ENCODE measurements at places on chromosomes 16 and 17.

GRCh38 chr17:31715446-31715845, 143.6 kb downstream of the COPRS start:
- DNase-seq = no peak

GRCh38 chr17:16189791-16190348, 25.5 kb downstream of the NCOR1 start:
- no peak for DNase-seq

DNA sequence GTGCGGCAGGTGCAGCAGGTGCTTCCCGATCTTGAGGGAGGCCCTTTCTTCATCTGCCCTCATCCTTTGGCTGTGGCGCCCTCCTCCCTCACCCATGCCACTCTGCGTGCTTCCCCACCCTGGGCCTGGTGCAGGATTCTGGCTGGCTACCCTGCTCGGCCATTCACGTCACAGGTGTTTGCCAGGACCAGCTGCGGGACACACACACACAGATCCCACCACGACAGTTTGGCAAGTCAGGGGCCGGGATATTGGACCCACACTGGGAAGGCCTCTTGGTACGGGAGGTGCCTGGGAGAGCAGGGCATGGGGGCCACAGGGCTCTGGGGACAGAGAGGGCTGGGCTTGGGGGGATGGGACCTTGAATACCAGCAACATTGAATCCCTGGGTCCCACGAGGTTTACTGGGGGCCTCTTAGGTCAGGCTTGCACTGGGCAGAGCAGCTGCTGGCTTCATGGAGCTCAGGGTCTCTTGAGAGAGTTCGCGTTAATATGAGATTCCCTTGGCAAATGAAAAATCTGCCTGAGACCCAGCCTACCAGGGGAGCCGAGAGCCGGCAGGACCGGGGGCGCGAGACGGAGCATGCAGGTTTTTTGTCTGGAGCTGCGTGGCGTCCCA, 15.1 kb downstream of the ADCY7 start:
- DNase-seq = no peak

- DNase-seq = no peak
These were observed 2.5 kb upstream of the HS3ST4 start for GRCh38 chr16:25689137-25689836.

GRCh38 chr17:39143552-39144093, 7.8 kb downstream of the PLXDC1 start:
- DNase-seq = no peak

DNA sequence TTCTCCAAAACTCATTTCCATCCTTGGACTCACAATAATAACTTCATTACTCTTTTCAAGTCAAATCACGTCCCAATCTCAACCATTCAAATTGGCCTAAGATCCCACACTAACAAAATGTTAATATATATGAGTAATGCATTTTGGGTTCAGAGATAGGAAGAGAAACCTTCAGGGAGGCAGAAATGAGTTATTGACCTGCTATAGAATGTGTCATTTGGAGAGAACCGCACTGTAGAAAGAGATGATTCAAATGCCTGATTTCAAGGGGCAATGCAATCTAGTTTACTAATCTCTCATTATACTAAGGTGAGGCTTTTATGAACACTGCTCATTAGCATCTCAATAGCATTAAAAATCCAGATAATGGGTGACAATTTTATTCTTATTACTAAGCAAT, 1595.0 kb upstream of the GOT2 start:
- no peak for DNase-seq

GRCh38 chr16:83060-83603, 5.1 kb downstream of the MPG start:
- DNase-seq = no peak

DNA sequence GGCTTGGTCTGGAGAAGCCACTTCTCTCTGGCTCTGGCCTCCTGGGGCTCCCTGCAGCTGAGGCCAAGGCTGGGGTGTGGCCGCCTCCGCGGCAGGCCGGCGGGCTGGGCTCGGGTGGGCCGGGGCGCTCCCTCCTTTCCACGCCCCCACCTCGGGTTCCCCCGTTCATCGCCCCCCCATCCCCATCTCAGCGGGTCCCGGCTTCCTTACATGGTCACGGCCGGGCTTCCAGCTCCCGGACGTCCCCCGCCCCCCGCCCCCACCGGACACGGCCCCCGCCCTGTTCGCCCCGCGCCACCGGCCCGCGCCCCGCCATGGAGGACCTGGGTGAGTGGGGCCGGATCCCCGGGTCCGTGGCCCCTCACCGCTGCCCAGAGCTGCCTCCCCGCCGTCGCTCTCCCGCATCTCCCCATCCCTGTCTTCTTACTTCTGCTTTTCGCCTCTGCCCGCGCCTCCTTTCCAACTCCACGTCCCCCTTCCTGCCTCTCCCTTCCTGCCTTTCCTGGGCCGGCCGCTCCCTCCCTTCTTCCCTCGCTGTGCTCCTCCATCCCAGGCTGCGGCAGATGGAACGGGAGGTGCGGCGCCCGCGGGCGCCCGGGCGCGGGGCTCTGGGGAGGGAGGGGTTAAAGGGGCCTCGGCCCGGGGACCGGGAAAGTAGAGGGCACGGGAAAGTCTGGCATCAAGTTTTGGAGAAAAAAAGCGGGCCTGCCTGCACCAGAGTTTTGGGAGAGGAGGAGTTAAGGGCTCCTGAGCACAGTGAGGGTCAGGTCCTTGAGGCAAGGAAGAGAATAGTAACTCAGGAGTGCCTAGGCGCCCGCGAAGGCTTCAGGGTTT, at the start of gene TGFB1I1:
TGFB1I1 (plus strand) TSS at position 278 of the 834 bp plus-strand sequence; CDS start at position 315, 37 bp downstream.
- no peak for DNase-seq

DNA sequence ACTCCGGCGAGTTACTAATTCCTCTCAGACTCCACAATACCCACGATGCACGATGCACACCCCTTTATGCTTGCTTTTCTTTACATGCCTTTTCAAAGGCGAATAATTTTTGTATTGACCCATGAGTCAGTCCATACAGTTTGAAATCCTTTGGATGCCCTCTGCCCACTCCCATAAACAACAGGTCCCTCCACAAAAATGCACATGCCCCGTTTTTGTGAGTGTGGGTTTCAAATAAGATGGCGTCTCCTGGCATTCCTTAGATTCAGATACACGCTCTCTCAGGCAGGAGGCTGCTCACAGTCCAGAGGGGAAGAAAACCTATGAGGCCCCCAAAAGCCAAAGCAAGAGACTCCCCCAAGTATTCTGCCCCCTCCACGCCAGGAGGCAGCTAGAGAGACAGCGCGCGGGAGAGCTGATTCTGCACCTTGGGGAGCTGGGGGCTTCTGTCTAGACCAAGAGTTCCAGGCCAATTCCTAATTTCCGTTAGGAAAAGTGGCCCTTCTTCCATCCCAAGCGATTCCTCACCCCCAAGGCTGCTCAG, 19.6 kb upstream of the HOXB9 start:
- DNase-seq = no peak

DNA sequence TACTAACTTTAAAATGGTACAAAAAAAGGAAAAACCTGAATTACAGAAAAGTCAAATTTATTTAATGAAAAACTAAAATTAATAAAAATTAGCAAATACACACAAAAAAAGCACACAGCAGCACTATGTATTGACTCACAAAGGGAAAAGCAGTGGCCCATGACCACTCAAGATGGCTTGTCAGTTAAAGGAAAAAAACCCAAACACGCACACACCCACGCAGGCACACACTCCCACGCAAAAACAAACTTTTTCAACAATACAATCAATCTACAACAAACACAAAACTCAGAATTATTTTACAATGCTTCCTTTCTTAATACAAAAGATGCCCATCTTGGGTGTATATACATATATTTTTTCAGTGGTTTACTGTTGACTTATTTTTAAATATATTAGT, 24.2 kb downstream of the SIAH1 start:
- DNase-seq = no peak

DNA sequence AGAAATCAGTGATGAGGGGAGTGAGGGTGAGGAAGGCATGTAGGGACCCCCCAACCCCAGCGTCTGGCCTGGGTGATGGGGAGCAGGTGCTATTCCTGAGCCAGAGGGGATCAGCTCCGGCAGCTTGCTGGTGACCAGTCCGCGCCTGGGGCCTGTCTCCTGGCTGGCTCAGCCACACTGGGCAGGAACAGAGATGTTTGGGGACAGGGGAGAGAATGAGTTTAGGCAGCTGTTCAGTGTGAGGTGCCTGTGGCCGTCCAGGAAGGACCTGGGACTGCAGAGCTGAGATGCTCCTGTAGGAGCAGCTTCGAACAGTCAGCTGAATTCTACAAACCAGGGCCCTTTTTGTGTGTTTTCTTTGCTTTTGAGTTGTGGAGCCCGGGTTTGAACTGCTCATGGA, 23.2 kb upstream of the SPNS2 start:
- DNase-seq = no peak

GRCh38 chr17:36939802-36940312, 2.6 kb downstream of the LHX1 start:
- no peak for DNase-seq

DNA sequence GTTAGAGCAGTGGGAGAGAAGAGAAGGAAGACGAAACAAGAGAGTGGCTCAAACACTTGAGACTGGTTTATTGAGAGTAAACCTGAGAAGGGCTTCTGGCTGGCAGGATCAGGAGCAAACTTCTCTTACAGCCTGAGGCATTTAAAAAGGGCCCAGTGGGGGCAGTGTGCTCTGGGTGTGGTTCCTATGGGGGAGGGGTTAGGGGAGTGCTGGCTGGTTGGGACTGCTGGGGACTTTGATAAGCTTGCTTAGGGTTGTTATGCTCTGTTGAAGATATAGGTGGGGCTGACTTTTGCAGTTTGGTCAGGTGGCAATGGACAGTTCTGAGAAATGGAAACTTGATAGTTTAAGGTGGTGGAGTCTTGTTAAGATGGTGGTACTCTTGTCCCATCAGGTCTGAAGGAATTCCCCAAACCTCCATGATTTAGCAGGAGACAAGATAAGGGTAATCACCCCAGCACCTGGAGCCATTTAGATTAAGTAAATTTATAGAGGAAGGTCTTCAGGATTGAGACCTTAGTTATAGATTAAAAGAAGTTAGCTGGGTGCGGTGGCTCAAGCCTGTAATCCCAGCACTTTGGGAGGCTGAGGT, 79.3 kb downstream of the EMP2 start:
- no peak for DNase-seq

DNA sequence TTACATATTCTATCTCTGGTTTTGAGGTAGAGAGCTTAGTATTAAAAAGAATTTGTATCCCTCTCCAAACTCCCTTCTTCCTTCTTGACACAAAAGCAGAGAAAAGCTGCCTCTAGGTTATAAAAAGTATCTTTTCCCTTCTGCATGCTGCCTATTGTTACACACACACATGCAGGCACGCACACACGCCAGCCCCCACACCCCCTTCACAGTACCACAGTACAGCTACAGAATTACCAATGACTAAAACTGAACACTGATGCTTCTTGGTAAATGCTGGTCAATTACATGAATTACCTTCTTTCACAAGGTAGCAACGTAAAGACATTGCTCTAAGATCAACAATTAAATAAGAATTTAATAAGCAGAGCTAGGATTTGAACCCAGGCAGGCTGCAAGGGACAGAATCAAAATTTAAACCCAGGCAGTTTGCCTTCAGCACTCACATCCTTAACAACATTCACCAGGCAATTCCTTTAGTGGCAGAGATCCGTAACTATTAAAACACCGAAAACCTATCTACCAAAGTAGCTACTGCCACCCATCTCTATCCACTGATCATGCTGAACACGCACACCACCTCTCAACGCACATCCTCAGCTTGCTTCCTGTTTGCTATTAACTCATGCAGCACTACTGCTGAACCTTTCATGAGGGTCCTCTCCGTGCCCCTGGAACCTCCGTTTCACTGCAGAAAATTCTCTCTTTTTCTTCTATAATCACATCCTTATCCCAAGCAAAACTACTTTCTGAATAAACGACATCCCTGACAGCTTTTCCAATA, 37.8 kb downstream of the YWHAE start:
- no peak for DNase-seq

GRCh38 chr17:75398279-75398678, 7.2 kb downstream of the GRB2 start:
- DNase-seq = no peak

DNA sequence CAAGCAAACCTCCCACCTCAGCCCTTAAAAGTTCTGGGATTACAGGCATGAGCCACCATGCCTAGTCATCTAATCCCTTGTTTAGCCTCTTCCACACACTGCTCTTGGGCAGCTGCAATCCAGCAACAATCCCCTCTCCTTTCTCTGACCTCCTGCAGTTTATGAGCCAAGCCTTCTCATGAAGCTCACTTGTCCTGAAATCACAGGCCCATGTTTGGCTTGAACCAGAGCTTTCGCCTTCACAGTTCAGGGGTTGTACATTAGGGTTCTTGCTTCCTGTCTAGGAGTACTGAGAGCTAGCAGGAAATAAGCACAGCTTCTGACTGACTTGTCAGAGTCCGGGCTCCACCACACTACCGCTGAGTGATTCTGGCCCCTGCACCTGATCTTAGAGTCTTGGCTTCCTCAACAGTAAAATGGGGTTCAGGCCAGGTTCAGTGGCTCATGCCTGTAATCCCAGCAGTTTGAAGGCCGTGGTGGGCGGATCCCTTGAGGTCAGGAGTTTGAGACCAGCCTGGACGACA, 16.3 kb downstream of the ERAL1 start:
- DNase-seq = no peak

- no peak for DNase-seq
These were observed 183.8 kb downstream of the GSG1L start for GRCh38 chr16:27879601-27880247.

- DNase-seq = no peak
These were observed 2.1 kb downstream of the TXNDC11 start for GRCh38 chr16:11740567-11740966.

DNA sequence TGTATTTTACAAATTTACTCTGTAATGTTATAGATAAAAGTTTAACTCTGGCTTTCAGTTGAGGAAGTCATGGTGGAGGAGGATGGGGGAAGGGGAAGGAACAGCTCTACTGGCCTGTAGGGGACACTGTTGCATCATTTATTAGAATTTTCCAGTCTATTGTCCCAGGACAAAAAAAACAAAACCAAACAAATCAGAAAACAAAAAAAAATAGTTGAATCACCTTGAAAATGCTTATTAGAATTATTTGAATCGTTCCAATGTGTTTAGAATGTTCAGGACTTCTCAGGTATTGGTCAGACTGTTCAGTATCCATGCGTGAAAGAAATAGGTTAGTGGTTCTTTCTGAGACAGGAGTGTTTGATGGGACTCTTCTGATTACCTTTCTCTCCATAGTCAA, 242.0 kb downstream of the FTO start:
- DNase-seq = no peak

GRCh38 chr17:43707184-43707583, 45.5 kb upstream of the MEOX1 start:
- no peak for DNase-seq

Measured in cerebellar cortex (tissue), 1 donor.